ENCODE measurements at places on chromosomes 13 and 19. TPM values are rescaled to one million over a fixed set of nuclear protein-coding genes. Genes with fewer than 3 reads are reported as not detected.
A peak's percentile ranks its signal among the peaks of the same experiment; 100 is the strongest.

DNA sequence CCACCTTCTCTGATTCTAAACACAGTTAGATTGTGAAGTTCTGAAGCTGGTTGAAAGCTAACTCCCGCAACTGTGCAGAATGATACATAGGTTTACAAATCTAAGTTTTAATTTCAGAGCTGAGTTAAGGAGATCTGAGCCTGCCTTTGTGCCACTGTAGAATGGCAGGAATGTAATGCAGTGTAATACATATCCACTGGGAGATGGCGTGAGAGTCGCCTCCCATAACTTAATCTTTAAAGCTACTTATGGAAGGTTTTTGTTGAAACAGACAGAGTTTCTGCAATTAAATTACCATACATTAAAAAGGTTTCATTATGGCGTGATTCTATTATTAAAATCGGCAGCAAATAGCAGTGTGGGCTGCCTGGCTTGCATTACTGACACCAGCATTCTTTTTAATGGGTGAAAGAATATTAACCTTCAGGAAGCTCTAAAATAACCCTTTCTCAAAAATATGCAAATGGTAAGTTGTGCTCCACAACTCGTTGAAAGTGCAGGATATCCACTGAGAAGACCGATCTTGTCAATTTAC is 257.4 kb downstream of the OLFM4 start:
- no peaks in the 10 kb centered on the region for H3K36me3 ChIP-seq
- H3K27ac ChIP-seq: no peak overlapping the region
- H3K4me1 ChIP-seq: no peaks in the 10 kb centered on the region
- H3K27me3 ChIP-seq: no peaks in the 10 kb centered on the region

DNA sequence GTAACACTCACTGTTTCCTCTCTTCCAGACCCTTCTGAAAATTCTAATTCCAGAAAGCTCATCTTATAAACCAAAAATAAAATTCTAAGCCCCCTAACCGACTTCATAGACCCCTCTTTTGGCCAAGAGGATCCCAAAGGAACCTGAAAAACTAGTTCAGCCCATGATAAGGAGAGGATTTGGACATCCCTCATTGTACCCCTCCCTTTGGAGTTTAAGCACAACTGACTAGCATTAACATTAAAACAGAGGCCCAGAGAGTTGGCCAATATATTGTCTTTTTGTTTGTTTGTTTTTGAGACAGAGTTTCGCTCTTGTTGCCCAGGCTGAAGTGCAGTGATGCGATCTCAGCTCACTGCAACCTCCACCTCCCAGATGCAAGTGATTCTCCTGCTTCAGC is 34.2 kb upstream of the MUC16 start:
- no peaks in the 10 kb centered on the region for H3K4me1 ChIP-seq
- no peaks in the 10 kb centered on the region for H3K27me3 ChIP-seq
- no peak overlapping the region for H3K27ac ChIP-seq
- DNase-seq: no peak
- H3K4me3 ChIP-seq: no peak overlapping the region
- H3K36me3 ChIP-seq: no peaks in the 10 kb centered on the region

DNA sequence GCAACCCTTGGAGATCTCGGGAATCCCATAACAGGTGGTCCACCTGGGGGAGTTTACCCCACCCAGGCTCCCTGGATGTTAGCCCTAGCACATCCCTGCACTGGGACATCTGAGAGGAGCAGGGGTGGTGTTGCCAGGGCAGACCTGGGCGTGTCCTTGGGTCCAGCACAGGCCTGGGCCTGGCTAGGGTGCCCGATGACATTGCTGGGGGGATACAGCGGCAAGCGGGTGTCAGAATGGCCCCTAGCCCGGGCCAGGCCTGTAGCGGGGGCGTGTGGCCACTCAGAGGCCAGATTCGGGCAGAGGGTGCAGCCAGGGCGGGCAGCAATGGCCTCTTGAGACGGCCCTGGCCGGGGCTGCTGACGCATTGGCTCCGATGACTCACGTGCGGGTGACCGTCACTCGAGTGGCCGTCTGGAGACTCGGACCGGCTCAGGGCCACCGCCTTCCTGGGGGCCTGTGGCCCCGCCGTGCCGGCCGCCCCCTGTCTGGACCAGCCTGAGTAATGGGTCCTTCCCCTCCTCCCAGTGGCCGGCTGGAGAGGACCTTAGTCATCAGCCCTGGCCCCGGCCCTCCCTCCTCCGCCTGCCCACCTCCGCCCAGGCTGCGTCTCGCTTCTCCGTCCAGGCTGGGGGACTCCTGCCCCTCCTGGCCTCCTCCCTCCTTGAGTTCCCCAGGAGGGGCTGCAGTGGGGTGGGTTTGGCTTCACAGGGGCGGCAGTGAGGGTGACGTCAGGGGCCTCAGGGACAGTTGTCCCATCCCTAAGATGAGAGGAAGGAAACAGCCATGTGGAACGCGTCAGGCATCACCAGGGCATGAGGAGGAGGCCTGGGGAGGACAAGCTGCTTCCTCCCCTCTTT is 23.2 kb upstream of the CRTC1 start:
- no peak overlapping the region for H3K4me3 ChIP-seq
- no peaks in the 10 kb centered on the region for H3K36me3 ChIP-seq
- DNase-seq: peak; percentile 97

DNA sequence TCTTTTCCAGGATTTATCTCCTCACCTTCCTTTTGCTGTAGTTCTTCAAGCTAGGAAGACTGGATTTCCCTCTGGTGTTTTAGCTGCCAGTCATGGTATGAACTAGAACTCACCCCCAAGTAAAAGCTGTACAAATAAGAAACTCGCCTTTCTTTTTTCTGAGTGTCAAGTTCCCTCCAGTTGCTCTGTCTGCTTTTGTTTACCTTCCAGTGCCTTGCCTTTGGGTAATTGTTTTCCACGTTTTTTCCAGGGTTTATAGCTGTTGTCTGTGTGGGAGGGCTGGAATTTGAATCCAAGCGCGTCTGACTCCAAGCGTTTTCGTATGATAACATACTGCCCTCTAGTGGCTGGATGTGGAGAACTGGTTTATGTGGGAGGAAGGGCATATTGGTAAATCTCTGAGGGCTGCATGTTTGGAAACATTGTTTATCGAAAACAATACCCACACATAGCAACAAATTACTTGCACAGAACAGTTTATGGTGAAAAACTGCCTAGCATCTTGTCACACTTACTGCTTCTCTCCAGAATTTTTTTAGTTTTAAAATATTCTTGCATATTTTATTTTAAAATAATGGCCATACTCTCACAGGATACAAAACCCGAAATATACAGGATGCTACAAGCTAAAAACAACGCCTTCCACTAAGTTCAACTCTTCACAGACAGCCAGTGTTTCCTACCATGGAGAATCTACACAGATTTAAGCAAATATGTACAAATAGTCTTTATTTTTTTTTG is 19.2 kb downstream of the RCN3 start:
- H3K27ac ChIP-seq: no peak overlapping the region
- peak; percentile 78 for DNase-seq
- no peaks in the 10 kb centered on the region for H3K4me1 ChIP-seq
- no peaks in the 10 kb centered on the region for H3K27me3 ChIP-seq

DNA sequence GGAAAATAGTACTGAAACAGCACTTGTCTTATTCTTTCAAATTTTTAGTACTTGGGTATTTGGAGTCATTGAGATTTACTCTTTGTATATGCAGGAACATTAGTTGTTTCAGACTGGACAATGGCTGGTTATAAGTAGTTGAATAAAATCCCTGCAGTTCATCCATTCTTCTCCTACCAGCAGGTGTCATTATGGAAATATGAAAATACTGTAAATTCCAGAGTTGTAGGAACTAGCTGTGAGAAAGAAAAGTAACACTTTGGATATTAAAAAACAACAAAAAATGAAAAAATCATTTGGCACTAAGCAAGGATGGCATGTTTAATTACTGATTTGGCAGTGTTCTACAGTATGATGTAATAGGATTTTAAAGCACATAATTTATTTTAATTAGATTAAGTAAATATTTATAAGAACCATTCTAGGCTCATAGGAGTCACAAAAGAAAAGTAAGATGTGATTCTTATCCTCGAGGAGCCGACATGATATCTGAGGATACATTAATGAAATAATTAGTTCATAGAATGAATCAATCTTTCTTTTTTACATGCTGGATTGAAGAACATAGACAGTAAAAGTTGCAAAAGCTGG is 155.3 kb downstream of the KCNRG start:
- no peak for DNase-seq
- no peaks in the 10 kb centered on the region for H3K36me3 ChIP-seq
- no peak overlapping the region for H3K4me3 ChIP-seq
- H3K4me1 ChIP-seq: no peaks in the 10 kb centered on the region

- no peak overlapping the region for H3K27ac ChIP-seq
- no peaks in the 10 kb centered on the region for H3K27me3 ChIP-seq
- no peak overlapping the region for H3K4me3 ChIP-seq
Measured at GRCh38 chr13:104816726-104817125, 1718.7 kb downstream of the EFNB2 start.

- DNase-seq: no peak
- no peak overlapping the region for H3K4me3 ChIP-seq
- H3K27ac ChIP-seq: no peak overlapping the region
- no peaks in the 10 kb centered on the region for H3K36me3 ChIP-seq
- H3K27me3 ChIP-seq: no peaks in the 10 kb centered on the region
Measured at GRCh38 chr13:21688056-21688455, 17.2 kb downstream of the FGF9 start.

DNA sequence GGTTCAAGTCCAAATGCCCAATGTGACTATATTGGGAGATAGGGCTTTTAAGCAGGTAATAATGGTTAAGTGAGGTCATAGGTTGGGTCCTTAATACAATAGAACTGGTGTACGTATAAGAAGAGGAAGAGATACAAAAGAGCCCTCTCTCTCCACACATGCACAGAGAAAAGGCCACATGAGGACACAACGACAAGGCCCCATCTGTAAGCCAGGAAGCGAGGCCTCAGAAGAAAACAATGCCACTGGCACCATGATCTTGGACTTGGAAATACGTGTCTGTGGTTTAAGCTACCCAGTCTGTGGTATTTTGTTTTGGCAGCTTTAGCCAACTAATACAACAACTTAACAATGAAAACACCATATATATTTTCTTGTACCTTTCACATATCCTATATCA is 23.4 kb upstream of the RFC3 start:
- no peak for DNase-seq
- H3K36me3 ChIP-seq: no peaks in the 10 kb centered on the region
- no peak overlapping the region for H3K27ac ChIP-seq
- H3K4me3 ChIP-seq: no peak overlapping the region
- H3K4me1 ChIP-seq: no peaks in the 10 kb centered on the region

GRCh38 chr19:43460362-43461016 is 4.9 kb downstream of the LYPD3 start:
- DNase-seq: no peak
- no peak overlapping the region for H3K4me3 ChIP-seq
- no peaks in the 10 kb centered on the region for H3K4me1 ChIP-seq
- no peak overlapping the region for H3K27ac ChIP-seq

DNA sequence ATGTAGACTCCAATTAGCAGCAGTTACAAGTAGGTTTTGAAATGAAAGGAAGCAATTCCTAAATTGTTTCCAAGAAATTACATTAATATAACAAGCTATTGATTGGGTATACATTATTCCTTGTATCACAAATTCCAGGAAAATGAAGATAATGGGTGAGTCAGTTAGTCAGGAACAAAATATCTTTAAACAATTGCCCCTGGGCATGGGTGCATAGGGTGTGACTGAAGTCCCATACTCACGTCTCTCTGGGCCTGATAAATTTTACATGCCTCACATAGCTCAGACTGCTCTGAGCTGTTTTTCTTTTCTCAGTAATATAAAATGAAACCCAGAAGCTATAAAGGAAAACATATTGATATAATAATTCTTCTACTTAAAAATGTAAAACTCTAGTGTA is 87.8 kb downstream of the FNDC3A start:
- H3K4me3 ChIP-seq: no peak overlapping the region
- no peaks in the 10 kb centered on the region for H3K27me3 ChIP-seq
- H3K4me1 ChIP-seq: no peaks in the 10 kb centered on the region
- H3K36me3 ChIP-seq: no peaks in the 10 kb centered on the region
- no peak for DNase-seq

DNA sequence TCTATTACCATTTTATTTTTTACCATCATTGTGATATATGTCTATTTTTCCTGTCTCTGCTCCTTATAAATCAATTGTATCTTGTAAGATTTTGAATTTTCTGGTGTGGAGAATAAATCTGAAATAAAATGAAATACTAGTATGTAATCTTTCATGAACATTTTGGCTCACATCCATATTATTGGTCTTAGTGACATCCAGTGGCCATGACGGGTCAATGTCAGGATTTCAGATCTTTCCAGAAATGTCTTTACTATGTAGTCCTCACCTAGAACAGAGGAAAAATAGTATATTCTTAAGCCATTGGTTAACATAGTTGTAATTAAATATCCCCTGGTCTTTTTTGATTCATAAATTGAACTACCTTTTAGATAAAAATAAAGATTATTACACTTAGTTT is 109.8 kb upstream of the GPC6 start:
- DNase-seq: no peak
- H3K27ac ChIP-seq: no peak overlapping the region
- H3K4me1 ChIP-seq: no peaks in the 10 kb centered on the region
- no peaks in the 10 kb centered on the region for H3K27me3 ChIP-seq

GRCh38 chr19:54152878-54153524 is 6.5 kb downstream of the LENG1 start:
- no peak overlapping the region for H3K4me3 ChIP-seq
- no peaks in the 10 kb centered on the region for H3K4me1 ChIP-seq
- no peak for DNase-seq
- H3K27me3 ChIP-seq: no peaks in the 10 kb centered on the region
- no peak overlapping the region for H3K27ac ChIP-seq

Gene HS6ST3
- 3.1 TPM for total RNA-seq

Gene KLC3
- 0.75 TPM for total RNA-seq

Gene POSTN
- total RNA-seq: 108 TPM

Gene NECTIN2
- 65.1 TPM for total RNA-seq

Gene DENND1C
- total RNA-seq: 0.30 TPM

Gene KIR2DL3
- not detected for total RNA-seq

Gene CEP89
- total RNA-seq: 4.6 TPM

Gene STOML3
- total RNA-seq: not detected

Gene STAP2
- 11.8 TPM for total RNA-seq

Gene GPR4
- 6.2 TPM for total RNA-seq

Data from right atrium auricular region (tissue), 2 donors.